ENCODE measurements at places on chromosomes 2 and 18. TPM values are rescaled to one million over a fixed set of nuclear protein-coding genes. Genes with fewer than 3 reads are reported as not detected.

GRCh38 chr18:35157181-35157580 is 83.7 kb upstream of the ZNF397 start:
- DNase-seq, result no peak

DNA sequence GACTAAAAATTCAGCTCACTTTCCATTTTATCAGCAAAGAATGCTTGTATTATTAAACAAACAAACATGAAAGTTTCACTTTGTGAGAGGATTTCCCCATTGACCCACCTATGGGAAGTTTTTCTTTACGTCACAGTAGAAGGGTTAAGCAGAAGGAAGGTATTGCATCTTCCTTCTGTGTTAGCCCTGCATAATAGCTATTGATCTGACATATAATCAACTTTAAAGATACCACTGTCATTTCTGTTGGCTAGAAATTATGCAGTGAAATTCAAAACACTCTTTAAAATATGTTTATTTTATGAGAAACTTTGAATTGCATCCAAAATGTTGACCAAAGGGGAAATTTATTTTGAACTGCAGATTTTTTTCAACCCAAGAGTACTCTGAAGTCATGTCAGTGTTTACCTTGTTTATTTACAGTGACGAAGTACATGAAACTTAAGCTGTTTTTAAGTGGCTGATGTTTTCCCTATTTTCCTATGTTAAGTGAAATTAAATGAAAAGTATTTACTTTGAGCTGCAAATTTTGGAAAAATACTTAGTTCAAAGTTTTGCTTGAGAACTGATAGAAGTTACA is 566.4 kb downstream of the ZEB2 start:
- DNase-seq, result no peak

SELENOI gene
- total RNA-seq, result 15.3 TPM

DNA sequence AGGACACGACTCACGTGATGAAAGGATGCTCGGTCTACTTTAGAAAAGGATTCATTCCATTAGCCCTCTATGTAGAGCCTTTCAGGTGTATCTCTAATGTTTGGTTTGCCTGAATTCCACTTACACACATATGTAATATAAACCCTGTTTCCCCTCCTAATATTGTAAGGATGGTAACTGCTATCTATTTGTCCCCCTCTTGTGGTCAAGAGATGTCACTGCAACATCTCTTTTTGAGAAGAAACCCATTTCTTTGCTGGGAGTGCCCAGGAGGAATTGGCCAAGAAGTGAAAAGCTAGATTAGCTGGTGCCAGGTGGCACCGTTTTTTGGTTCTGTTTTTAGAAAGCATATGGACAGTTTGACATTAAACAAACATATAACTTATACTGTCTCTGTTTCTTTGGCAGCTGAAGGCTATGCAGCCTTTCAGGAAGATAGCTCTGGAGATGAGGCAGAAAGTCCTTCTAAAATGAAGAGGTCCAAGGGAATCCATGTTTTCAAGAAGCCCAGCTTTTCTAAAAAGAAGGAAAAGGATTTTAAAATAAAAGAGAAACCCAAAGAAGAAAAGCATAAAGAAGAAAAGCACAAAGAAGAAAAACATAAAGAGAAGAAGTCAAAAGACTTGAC is 41.2 kb downstream of the RALBP1 start:
- peak; percentile 50 for DNase-seq

- DNase-seq, result no peak
Observed at GRCh38 chr2:232626584-232626983, 6.8 kb upstream of the EFHD1 start.

IMP4 gene
- 78.6 TPM for total RNA-seq

Measured in Caki2 (cell line).